ENCODE measurements at places on chromosomes 2 and 18.

- no peak for DNase-seq
These were observed 3.8 kb downstream of the PIEZO2 start for GRCh38 chr18:11145413-11146191.

GRCh38 chr2:177554365-177554764, 161.8 kb downstream of the AGPS start:
- no peak for DNase-seq

DNA sequence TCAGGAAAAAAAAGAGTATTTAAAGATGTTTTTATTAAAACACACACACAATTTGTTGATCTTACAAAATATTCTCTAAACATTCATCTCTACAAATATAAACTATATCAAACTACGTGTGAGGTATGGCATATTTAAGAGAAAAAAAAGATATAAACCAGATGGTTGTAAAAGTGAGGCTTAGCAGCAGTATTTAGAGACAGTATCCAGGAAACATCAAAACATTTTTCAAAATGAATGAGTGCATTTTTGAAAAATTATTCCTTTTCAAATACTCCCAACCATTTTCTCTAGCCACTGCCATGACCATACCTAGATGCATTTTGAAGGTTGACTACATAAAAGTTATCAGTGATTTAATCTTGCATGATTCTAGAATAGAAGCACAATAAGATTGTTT, 38.2 kb upstream of the RAB27B start:
- no peak for DNase-seq

DNA sequence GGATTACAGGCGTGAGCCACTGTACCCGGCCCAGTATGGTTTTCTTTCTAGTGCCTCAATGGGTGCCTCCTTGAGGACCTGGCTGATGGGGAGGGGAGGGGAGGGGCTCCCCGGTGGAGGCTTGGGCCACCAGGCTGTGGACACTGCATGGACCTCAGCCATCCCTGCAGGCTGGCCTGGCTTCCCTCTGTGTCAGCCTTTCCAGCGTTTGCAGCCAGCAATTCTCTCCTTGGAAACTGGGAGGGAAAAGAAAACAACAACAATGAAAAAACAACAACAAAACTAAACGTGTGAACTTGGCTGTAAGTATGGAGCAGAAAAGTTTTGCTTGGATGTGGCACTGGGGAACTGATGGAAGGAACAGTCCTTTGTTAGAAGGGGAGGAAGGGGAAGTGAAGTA, 159.3 kb downstream of the GLI2 start:
- DNase-seq, result no peak
